Activated B cell treated with CpG ODN at 0.5 μM for 24 hours (primary cell): ENCODE measurements at places on chromosomes 2 and 18.

DNA sequence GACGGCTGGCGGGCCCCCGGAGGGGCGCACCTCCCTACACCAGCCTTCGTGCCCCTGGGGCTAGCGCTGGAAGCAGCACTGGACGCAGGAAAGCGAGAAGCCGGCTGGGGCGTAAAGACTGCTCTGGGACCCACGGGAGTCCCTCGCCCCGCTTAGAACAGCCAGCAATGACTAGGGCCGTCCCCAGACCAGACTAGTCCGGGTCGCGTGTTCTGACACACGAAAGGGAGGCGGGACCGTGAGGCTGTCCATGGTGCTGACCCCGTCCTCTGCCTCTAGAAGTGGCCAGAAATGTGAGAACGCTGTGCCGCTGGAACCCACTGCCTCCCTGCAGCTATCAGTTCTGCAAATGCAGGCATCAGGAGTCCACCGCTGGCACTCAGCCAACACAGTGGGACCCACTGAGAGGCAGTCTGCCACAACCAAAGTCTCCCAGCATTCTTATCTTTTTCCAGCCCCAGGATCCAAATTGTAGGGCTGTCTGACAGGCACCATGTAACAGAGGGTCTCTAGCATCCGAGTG is at the start of gene UCN:
Gene UCN (minus strand): TSS at position 87 of the 523 bp plus-strand sequence. CDS start 550 bp downstream, outside the sequence.
- no peak for DNase-seq

- no peak for DNase-seq
Measured at GRCh38 chr18:59054496-59055287, 85.0 kb upstream of the SEC11C start.

DNA sequence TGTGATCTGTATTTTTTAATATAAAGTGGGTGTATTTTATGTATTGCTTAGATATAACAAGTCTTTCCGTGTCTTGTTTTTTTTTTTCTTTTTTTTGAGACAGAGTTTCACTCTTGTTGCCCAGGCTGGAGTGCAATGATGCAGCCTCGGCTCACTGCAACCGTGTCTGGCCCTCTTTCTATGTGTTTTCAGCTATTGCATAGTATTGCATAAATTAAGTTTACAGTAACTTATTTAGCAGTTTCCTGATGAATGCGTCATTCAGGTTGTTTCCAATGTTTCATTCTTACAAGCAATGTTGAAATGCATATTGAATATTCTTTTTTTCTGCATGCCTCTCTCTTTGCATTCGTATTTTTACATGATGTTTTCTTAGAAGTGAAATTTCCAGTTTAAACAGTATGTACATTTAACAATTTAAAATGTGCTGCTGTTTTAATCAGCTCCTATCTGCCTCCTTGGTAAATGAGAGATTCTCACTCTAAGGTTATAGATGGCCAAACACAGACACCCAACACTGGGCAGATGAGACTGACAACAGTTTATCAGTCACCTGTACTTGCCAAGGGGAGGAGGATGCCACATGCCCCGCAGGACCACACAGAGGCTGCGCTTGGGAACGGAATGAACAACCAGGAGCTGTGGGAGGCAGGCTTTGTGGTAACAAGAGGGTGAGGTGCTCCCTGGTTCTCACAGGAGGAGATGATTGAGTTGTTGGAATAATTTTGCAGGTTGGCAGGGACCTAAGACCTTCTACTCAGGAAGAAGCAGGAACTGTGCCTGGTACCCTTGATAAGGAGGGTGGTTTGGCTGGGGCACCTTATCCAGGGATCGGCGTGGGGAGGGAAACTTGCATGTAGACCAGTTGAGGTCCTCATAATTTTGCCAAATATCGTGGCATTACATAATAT is 7.5 kb downstream of the SLC9A4 start:
- no peak for DNase-seq

DNA sequence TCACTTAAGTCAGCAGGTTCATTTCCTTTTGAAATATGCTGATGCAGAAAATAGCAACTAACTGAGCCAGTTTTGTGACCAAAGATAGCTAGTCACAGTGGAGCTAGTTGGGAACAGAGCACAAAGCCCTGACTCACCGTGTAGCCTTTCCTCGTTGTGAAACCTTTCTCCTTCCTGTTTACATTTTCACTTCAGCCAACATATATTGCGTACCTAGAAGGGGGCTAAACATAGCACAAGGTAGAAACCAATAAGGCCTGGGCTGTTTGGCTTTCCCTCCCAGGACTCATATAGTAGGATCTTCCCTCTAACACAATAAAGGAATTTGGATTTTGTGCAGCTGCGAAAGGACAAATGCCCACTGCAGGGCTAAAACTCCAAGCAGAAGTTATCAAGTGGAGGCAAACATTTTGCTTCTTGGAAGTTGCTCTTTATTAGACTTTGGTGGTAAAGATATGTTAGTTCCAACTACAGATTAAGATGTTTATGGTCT is 24.5 kb upstream of the LPIN2 start:
- DNase-seq = no peak
